HuH-7 (cell line): ENCODE measurements at places on chromosomes 3 and 15.

GRCh38 chr15:101712078-101712477 lies 12.2 kb downstream of the TARS3 start:
- DNase-seq, result no peak

DNA sequence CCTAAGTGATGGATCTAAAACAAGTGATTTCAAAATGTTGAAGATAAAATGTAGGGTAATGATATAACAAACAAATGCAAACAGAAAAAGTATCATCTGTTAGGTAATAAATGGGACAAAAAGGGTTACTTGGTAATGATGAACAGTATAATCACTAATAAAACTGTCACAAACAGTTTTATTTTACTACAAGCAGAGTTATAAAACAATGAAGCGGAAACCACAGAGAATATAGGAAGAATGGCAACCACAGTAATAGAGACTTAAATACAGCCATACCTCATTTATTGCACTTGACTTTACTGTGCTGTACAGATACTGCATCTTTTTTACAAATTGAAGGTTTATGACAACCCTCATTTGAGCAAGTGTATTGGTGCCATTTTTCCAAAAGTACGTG lies 52.8 kb downstream of the HERC1 start:
- DNase-seq, result no peak

GRCh38 chr3:170869645-170870593 lies at the start of gene RPL22L1:
RPL22L1 (minus strand) TSS chr3:170870195; CDS start chr3:170870167, 28 bp downstream.
- DNase-seq, result peak; percentile 80

- no peak for DNase-seq
Observed at GRCh38 chr3:98972155-98972554, 70.7 kb upstream of the DCBLD2 start.

GRCh38 chr3:187996609-187997008 lies 157.3 kb upstream of the LPP start:
- DNase-seq, result no peak

GRCh38 chr3:129346695-129347457 lies 68.2 kb downstream of the HMCES start:
- DNase-seq, result no peak

GRCh38 chr15:82999905-83000671 lies 11.4 kb downstream of the C15orf40 start:
- peak; percentile 34 for DNase-seq
